ENCODE measurements at places on chromosomes 5 and 9.
A peak's percentile ranks its signal among the peaks of the same experiment; 100 is the strongest.

GRCh38 chr5:151456321-151456940, 9.0 kb downstream of the SLC36A1 start:
- H3K4me1 ChIP-seq = peaks cover 27% of the 10 kb centered on the region
- no peak overlapping the region for H3K4me3 ChIP-seq
- DNase-seq = no peak
- no peak overlapping the region for H3K27ac ChIP-seq
- no peaks in the 10 kb centered on the region for H3K27me3 ChIP-seq
- no peaks in the 10 kb centered on the region for H3K36me3 ChIP-seq

GRCh38 chr5:90861843-90862586, 303.4 kb downstream of the ADGRV1 start:
- H3K4me1 ChIP-seq = no peaks in the 10 kb centered on the region
- H3K4me3 ChIP-seq = no peak overlapping the region
- H3K36me3 ChIP-seq = no peaks in the 10 kb centered on the region
- H3K27me3 ChIP-seq = no peaks in the 10 kb centered on the region
- no peak for DNase-seq

DNA sequence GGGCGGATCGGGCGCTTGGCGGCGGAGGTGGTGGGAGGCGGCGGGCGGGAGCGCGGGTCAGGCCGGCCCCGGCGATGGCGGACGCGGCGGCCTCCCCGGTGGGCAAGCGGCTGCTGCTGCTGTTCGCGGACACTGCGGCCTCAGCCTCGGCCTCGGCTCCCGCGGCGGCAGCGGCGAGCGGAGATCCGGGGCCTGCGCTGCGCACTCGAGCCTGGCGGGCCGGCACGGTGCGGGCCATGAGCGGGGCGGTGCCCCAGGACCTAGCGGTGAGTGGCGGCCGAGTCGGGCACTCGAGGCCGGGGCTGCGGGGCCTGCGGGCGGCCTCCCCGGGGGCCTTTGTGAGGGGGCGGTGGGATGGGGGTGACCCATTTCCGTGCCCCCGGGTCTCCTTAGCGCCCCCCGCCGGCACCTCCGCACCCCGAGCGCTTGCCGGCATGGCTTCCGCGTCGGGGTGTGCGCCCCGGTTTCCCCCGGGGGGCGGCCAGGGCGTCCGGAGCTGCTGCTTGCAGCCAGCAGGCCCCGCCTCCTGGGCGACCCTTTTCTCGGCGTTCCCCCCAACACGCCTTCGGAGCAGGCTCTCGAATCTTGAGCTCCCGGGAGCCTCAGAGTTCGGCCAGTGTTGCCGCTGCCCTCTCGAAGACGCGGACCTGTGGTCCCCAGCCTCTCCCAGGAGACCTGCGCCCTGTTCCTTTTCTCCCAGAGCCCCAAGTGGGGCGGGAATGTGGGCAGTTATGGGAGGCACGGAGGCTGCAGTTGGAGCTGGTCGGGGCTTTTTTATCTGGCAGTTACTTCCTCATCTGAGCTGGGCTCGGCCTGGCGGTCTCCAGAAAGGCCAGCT, 456 bp downstream of the KDM3B start:
- H3K27ac ChIP-seq = peak overlapping the region; percentile 97
- peak; percentile 67 for DNase-seq
- H3K4me1 ChIP-seq = peaks cover 29% of the 10 kb centered on the region
- H3K27me3 ChIP-seq = no peaks in the 10 kb centered on the region
- peak overlapping the region; percentile 97 for H3K4me3 ChIP-seq

DNA sequence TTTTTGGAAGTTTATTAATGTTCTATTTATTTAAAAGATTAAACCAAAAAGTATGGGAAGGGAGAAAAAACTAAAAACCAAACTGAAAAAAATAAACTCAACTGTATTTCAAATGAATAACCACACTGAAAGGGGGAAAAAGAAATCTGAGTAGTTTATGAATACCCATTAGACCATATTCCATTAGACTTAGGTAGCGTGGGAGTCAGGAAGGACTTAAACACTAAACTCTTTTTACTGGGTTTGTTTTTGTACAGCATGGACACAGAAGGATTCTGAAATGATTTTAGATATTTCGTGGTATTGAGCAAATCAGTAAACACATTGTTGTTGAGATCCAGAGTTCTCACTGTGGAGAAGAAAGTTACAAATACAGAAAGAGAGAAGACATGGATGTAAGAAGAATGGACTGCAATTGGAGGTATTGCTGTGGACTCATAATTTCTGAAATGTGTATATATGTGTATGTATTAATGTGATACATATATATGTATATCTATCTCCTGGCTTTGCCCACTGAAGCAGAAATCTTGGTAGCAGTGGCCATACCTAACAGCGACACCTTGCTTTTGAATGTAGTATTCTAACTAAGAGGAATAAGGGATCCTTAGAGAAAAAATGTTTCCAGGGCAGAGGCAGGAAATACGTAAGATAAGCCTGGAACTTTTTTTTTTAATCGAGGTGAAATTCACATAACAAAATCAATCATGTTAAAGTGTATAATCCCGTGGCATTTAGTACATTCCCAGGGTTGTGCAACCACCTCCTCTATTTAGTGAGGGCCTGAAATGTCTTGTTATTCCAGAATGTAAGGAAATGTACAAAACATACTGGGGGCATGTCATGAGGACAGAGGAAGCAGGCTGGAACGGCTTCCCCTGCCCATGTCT, 228.8 kb downstream of the SMARCA2 start:
- peaks cover 22% of the 10 kb centered on the region for H3K36me3 ChIP-seq
- H3K27ac ChIP-seq = no peak overlapping the region
- H3K4me3 ChIP-seq = no peak overlapping the region
- peaks cover 41% of the 10 kb centered on the region for H3K4me1 ChIP-seq
- DNase-seq = no peak

DNA sequence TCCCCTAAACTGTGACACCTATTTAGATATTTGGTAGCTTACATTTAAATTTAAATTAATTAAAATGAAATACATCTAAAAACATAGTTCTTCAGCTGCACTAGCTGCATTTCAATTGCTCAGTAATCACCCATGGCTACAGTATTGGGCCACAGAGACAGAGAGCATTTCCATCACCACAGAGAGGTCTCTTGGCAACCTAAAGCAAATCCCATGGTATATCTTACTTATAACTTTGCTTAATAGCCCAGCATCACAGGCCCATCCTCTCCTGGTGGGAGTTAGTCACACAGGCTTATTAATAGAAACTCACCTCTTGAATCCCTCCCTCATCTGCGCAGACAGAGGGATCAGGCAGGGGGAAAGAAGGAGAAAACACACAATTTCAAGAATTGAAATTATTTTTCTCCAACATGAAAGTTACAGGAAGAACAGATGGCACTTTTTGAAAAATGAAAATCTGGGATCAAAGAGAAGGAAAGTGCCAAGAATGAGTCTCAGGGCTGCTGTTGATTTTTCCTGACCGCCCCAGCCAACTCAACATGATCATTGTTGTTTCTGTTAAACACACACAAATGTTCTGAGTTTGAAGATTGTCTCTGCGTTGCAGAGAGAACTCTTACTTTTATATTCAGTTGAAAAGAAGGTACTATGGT, 144.6 kb downstream of the CMYA5 start:
- peaks cover 75% of the 10 kb centered on the region for H3K4me1 ChIP-seq
- no peak for DNase-seq
- no peak overlapping the region for H3K4me3 ChIP-seq
- H3K27me3 ChIP-seq = peaks cover 10% of the 10 kb centered on the region

DNA sequence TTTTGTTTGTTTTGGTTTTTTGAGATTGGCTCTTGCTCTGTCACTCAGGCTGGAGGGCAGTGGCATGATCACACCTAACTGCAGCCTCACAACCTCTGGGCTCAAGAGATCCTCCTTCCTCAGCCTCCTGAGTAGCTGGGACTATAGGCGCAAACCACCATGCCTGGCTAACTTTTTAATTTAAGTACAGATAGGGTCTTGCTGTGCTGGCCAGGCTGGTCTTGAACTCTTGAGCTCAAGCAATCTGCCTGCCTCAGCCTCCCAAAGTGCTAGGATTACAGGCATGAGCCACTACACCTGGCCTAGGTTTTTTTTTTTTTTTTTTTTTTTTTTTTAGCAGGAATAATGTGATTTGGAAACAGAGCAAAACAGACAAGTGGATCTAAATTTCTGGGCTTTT, 37.6 kb downstream of the MARCHF6 start:
- no peak overlapping the region for H3K4me3 ChIP-seq
- no peaks in the 10 kb centered on the region for H3K4me1 ChIP-seq
- peaks cover 3% of the 10 kb centered on the region for H3K27me3 ChIP-seq
- DNase-seq = no peak
- peaks cover 66% of the 10 kb centered on the region for H3K36me3 ChIP-seq

GRCh38 chr5:8123559-8123958, 254.6 kb downstream of the MTRR start:
- DNase-seq = no peak
- H3K36me3 ChIP-seq = no peaks in the 10 kb centered on the region
- H3K27ac ChIP-seq = no peak overlapping the region

DNA sequence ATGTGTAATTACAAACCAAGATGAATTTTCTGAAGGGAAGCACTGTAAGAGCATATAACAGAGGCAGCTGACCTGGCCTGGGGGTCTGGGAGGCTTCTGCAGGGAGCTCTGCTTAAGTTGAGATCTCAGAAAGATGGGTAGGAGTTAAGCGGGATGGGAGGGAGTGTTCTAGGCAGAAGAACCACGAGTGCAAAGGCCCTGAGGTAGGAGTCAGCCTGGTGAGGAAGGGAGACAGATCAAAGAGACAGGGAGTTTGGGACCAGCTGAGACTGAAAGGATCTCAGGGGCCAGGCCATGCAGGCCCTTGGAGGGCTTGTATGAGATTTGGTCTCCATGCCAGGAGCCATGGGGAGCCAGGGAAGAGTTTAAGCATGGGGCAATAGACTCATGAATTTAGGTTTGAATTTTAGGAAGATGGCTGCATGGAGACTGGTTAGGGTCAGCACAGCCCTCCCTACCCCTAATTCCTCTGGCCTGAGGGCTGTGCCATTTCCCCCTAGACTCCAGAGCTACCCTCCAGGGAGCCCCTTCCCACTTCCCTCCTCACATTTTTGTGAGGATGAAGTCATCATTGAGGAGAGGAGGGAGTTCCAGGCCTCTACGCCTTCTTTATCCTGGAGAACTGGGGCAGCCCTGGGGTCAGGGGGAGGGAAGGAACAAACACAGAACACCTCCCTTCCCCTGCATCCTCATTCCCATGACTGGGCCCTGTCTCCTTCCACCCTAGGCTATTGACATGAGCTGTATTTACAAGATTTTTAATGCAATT, 4.8 kb upstream of the ARAP3 start:
- DNase-seq = no peak
- H3K36me3 ChIP-seq = no peaks in the 10 kb centered on the region
- no peak overlapping the region for H3K27ac ChIP-seq
- H3K4me3 ChIP-seq = no peak overlapping the region

DNA sequence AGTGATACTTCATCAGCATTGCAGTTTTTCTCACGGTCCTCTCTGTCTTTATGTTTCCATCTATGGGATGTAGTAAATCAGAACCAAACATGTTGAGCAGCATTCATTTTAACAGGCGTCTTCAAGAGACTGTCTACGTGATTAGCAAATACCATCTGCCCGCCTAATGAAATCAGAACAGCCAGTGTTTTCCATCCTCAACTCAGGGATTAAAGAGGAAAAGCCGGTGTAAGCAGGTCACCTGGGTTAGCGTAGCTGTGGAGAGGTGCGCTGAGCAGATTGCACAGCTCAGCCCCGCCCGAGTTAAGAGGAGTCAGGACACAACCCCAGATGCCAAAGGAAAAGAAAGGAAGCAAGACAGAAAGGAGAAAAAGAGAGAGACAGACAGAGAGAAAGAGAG, 54.3 kb upstream of the ANKRD33B start:
- H3K4me3 ChIP-seq = no peak overlapping the region
- DNase-seq = no peak
- peaks cover 58% of the 10 kb centered on the region for H3K4me1 ChIP-seq
- peaks cover 2% of the 10 kb centered on the region for H3K27me3 ChIP-seq
- no peaks in the 10 kb centered on the region for H3K36me3 ChIP-seq

DNA sequence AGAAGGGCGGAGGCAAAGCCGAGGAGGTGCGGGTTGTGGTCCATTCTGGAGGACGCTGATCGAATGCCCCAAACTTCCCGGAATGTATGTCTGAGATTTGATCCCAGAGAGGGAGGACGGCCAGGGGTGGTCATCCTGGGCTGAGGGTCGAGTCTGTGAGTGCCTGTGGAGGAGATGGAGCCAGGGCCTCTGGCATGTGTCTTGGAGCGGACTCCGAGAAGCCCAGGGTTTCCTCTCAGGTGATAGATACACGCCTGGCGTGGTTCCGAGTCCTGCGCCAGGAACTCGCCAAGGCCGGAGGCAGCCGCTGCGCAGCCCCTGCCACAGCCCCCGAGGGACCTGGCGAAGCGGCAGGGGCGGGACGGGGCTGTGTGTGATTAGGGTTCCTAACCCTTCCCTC, 363 bp downstream of the ZNF454 start:
- H3K36me3 ChIP-seq = peaks cover 17% of the 10 kb centered on the region
- peaks cover 6% of the 10 kb centered on the region for H3K27me3 ChIP-seq
- H3K27ac ChIP-seq = no peak overlapping the region
- DNase-seq = no peak
- H3K4me3 ChIP-seq = peak overlapping the region; percentile 50

GRCh38 chr9:35948451-35948850, 9.5 kb downstream of the OR2S2 start:
- peaks cover 52% of the 10 kb centered on the region for H3K27me3 ChIP-seq
- H3K4me1 ChIP-seq = peaks cover 19% of the 10 kb centered on the region
- DNase-seq = no peak
- H3K4me3 ChIP-seq = no peak overlapping the region

GRCh38 chr5:130102375-130102774, 198.1 kb downstream of the CHSY3 start:
- H3K27me3 ChIP-seq = no peaks in the 10 kb centered on the region
- H3K27ac ChIP-seq = no peak overlapping the region
- H3K36me3 ChIP-seq = no peaks in the 10 kb centered on the region
- no peak for DNase-seq
- H3K4me3 ChIP-seq = no peak overlapping the region

GRCh38 chr5:3789519-3790193, 194.0 kb downstream of the IRX1 start:
- no peaks in the 10 kb centered on the region for H3K27me3 ChIP-seq
- H3K4me3 ChIP-seq = no peak overlapping the region
- peaks cover 26% of the 10 kb centered on the region for H3K4me1 ChIP-seq

DNA sequence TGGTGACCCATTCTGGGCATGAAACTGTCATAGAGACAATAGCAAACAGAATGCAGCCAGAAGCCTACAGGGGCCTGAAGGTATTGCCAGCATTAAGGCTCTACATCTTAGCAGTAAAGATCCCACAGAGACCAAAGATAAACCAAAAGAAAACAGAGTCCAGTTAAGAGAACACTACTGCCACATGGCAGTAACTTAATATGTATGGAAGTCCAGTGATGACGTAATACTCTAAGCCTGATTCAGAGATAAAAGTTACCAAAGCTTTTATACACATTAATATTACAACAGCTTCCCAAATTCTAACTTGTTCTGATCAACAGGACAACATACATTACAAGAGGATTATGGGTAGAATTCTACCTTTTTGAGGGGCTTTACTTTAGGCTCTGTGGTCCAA, 371.5 kb downstream of the PRELID2 start:
- DNase-seq = no peak
- peaks cover 3% of the 10 kb centered on the region for H3K27me3 ChIP-seq
- H3K4me1 ChIP-seq = no peaks in the 10 kb centered on the region
- H3K27ac ChIP-seq = no peak overlapping the region
- no peaks in the 10 kb centered on the region for H3K36me3 ChIP-seq

Data from nephron progenitor cell (in vitro differentiated cells).